ENCODE measurements at places on chromosomes 7 and 10.
A peak's percentile ranks its signal among the peaks of the same experiment; 100 is the strongest.

GRCh38 chr10:125085258-125086054 lies 74.9 kb downstream of the CTBP2 start:
- DNase-seq, result no peak

DNA sequence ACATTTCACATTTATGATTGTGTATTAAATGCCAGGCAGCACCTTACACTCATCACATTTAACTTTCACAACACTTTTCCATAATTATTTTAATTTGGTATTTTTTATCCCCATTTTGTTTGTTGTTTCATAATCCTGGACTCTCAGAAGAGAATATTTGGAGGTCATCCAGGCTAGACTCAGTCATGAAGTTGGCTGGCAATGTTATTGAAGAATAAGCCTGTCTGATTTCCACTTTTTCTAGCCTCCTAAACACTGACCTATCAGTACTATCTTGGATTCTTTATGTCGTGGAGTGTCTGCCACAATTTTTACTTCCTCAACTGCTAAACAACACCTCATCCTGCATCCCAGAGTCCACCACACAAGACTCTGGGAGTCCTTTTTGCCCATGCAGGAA lies 372.3 kb upstream of the NRP1 start:
- DNase-seq, result no peak

GRCh38 chr7:100682228-100682741 lies 8.7 kb downstream of the GNB2 start:
- DNase-seq, result no peak

GRCh38 chr7:113730309-113730955 lies 188.4 kb downstream of the PPP1R3A start:
- no peak for DNase-seq

- no peak for DNase-seq
Observed at GRCh38 chr10:113339121-113339520, 213.7 kb upstream of the HABP2 start.

- no peak for DNase-seq
Observed at GRCh38 chr7:117791877-117792780, 81.1 kb downstream of the CTTNBP2 start.

DNA sequence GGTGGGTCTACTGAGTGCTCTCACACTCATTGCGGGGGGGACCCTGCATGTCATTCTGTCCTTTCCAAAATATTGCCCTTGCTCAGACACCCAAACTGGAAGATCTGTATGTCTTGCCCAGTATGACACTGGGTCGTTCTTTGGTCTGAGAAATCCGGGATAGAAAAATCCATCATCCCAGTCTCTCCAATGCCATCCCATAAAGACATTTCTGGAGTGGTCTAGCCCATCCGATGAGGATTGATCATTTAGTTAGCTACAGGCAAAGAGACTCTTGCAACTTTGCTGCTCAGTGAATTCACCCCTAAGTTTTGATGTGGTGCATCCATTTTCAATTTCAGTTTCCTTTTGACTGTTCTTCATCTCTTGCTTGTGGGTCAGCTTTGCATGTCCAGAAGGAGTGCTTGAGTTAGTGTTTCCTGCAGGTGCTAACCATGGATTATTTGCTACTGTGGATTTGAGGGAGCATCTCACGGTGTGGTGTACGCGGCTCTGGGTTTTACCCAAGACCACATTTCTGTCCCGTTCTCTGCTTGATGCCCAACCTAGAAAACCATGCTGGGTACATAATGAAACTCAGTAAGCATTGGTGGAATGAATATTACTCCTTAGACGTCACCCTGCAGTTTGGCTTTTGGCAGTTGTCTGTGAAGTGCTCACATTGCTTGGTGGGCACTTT lies 247.0 kb upstream of the MKI67 start:
- DNase-seq, result peak; percentile 26

- DNase-seq, result no peak
Observed at GRCh38 chr10:5534051-5534821, 9.5 kb downstream of the CALML3 start.

- DNase-seq, result no peak
Observed at GRCh38 chr10:128629111-128630096, 503.2 kb upstream of the MKI67 start.

- DNase-seq, result no peak
Observed at GRCh38 chr10:17781856-17782255, 27.3 kb upstream of the MRC1 start.

GRCh38 chr10:85847085-85847484 lies 519.5 kb downstream of the GRID1 start:
- no peak for DNase-seq

GRCh38 chr7:91089382-91089963 lies 174.8 kb upstream of the FZD1 start:
- no peak for DNase-seq

GRCh38 chr10:74151879-74152722 lies 1.1 kb downstream of the ADK start:
- DNase-seq, result no peak

DNA sequence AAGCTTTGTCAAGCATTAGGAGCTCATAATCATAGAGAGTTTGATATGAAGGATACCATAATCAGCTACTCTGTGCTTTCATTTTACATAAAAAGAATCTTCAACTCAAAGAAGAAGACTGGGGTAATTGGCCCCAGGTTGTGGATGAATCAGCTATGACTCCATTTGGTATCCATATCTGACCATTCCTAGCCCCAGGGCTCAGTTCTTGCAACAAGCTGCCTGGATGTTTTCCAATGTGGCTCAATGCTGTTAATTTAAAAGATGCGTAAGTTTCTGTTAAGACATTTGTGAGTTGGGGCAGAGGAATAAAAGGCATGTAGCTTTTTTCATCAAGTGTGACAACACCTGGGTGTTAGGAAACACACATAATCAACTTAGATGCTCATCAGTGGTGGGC lies 951.1 kb downstream of the NRG3 start:
- DNase-seq, result no peak

DNA sequence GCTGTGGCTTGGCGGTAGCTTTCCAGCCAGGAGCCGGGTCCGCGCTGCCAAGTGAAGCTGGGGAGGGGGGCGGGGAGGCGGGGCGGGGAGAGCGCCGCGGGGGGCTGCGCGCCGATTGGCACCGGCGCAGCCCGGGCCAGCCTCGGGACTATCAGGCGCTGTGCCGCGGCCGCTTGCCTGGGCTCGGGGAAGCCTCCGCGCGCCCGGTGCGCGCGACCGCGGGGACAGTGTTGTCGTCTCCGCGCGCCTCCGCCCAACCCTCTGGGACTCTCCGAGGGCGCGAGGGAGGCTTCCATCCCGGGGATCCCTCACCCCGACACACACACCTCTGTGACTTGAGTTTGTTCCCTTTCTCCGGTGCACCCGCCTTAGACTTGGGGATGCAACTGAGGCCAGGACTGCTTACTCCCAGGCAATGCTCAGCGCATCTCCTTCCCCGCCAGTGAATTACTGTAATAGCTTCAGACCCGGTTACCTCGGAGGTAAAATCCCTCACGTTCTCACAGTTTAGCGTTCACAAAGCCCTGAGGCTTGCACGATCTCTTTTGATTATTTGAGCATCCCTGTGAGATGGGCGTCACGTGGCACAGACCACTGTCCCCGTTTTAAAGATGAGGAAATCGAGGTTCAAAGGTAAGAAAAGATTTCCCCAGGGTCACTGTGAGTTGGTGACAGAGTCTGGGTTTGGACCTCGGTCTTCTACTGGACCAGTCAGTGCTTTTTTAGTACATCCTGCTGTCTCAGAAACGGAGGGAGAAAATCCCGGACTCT lies at the start of gene NKX1-2:
TSS of gene NKX1-2 (minus strand) at position 24 of the 771 bp plus-strand sequence. CDS start 92 bp downstream, outside the sequence.
- no peak for DNase-seq

GRCh38 chr7:30935569-30935877 lies 23.9 kb downstream of the AQP1 start:
- no peak for DNase-seq

DNA sequence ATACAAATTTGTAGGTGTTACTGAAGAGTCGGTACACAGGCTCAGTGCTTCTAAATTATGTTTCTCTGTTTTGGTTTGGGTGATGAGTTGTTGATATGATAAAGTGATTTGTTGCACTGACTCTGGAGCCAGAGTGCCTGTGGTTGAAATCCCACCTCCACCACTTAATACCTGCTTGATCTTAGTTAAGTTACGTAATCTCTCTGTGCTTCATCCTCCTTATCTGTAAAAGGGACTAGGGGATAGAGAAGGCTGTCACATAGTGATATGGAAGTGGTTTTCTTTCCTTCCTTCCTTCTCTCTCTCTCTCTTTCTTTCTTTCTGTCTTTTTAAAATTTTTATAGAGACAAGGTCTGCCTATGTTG lies 664 bp upstream of the HPS6 start:
- no peak for DNase-seq

DNA sequence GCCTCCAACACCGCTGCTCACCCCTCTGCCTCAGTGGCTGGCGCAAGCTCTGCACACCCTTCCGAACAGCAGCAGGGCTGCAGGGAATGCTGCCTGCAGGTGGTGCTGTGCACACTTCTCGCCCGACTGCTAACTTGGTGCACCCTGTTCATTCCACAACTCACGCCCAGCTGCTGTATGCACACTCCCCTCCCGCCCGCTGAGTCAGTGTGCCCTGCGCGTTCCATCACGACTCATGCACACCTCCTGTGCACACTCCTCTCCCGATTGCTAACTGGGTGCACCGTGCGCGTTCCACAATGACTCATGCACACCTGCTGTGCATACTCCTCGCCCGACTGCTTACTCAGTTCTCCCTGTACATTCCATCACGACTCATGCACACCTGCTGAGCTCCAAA lies 21.5 kb downstream of the ADARB2 start:
- DNase-seq, result no peak

- no peak for DNase-seq
Observed at GRCh38 chr10:59085054-59085453, 91.4 kb upstream of the PHYHIPL start.

- DNase-seq, result no peak
Observed at GRCh38 chr10:67784474-67784873, 53.5 kb downstream of the DNAJC12 start.

- DNase-seq, result no peak
Observed at GRCh38 chr7:3057066-3057420, 13.4 kb upstream of the CARD11 start.

DNA sequence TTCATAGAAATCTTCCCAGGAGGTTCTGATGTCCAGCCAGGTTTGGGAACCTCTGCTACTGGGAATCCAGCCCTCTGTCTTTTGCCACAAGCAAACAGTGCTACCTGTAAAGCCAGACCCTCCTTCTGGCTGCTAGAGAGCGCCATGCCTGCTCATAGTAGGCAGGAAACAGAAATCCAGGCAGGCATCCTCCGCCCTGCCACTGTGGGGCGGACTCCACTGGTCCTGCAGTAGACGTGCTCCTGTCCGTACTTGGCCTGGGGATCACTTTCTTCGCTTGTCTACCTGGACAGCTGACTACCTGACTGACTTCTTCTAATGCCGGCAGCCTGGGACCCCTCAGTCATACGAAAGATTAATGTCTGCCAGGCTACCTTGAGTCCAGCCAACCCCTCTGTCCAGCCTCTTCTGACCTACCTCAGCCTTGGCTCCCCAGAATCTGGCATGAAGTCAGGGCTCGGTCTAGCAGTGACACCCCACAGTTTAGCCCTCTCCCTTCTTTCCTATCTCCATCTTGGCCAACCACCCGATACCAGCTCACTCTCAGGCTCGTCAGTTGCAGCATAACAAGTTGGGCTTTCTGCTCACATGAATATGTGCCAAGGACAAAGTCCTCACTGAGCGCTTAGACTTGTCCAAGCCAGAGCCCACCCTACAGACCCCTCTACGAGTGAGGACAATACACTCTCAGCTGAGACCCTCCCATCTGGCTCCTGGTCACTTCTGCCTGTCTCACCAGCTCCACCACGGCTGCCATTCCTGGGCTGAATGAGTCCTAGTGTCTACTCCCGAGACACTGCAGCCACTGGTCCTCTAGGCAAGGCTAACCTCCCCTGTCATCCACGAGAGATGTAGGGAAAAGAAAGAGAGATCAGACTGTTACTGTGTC lies 43.9 kb upstream of the OPALIN start:
- DNase-seq, result no peak

DNA sequence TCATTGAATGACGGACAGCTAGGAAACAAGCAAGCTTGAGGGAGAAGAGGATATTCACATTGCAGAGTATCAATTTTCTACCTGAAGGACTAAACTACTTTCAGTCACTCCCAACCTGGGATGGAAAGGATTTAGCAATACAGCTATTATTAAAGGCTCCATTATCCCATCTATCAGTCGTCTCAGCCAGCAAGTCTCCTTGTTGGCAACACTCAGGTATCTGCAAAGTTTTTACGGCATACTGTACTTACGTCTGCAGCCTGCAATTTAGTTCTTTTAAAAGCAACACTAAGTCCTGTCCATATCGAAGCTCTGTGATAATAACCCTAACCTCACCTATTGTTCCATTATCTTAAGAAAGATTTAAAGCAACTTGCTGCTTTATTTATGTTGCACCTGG lies 689.4 kb downstream of the PARD3 start:
- no peak for DNase-seq

DNA sequence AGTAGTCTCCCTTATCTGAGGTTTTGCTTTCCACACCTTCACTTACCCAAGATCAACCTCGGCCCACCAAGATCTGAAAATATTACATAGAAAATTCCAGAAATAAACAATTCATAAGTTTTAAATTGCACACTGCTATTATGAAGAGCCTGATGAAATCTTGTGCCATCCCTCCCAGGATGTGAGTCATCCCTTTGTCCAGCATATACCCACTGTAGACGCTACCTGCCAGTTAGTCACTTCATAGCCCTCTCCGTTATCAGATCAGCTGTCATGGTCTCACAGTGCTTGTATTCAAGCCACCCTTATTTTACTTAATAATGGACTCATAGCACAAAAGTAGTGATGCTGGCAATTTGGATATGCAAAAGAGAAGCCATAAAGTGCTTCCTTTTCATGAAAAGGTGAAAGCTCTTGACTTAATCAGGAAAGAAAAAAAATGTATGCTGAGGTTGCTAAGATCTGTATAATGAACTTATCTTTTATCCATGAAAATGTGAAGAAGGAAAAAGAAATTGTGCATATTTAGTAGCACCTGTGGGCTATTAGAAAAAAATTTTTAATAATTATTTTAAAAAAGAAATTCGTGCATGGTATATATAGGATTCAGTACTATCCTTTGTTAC lies 9.8 kb upstream of the MRPS16 start:
- no peak for DNase-seq

Data from GM19239 (cell line).